ENCODE measurements at places on chromosomes 7 and 10.

- DNase-seq: no peak
Observed at GRCh38 chr10:91762878-91763277, 35.3 kb upstream of the TNKS2 start.

- DNase-seq: no peak
Observed at GRCh38 chr7:66967029-66967428, 28.4 kb downstream of the SBDS start.

DNA sequence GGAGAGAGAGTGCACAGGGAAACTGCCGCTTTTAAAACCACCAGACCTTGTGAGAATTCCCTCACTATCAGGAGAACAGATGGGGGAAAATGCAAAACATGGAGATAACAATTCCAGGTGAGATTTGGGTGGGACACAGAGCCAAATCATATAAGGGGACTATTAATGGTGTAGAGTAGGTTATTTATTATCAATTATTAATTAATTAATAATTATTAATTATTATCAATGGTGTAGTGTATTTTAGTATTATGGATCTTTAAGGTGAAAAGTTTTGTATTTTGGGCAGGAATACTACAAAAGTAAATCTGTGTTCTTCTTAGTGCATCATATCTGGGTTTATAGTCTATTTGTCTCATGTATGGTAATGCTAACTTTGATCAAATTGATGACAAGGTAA is 377.7 kb upstream of the KCND2 start:
- no peak for DNase-seq

DNA sequence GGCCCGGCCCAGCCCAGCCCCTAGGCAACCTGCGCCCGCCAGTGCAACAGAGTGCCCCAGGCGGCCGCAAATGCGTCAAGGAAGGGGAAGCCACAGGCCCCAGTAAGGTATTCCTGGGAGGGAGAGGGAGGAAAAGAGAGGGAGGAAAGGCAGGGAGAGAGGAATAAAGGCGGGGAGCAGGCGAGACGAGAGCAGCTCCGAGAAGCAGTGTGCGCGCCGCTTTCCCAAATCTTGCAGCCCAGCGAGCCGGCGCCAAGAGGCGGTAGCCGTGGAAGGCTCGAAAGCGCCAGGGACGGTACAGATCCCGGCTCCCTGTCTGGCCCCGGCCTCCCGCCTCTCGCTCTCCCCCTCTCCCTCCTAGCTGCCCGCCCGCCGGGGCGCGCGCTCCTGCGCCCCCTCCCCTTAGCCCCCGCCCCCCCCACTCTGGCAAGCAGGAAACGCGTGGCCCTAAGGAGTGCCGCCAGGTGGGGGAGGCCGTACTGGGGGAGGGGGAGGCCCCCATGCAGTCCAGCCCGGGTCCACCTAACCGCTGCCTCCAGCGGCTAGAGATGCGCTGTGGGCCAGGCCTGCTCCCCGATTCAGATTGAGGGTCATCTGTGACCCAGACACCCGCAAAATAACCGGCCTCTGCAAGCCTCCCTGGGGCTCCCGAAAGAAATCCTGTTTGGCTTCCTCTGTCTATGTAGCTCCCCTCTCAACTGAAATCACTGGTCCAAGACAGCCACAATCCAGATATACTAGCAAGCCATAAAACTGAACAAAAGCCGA is 4.3 kb downstream of the HOXA10 start:
- DNase-seq: no peak

DNA sequence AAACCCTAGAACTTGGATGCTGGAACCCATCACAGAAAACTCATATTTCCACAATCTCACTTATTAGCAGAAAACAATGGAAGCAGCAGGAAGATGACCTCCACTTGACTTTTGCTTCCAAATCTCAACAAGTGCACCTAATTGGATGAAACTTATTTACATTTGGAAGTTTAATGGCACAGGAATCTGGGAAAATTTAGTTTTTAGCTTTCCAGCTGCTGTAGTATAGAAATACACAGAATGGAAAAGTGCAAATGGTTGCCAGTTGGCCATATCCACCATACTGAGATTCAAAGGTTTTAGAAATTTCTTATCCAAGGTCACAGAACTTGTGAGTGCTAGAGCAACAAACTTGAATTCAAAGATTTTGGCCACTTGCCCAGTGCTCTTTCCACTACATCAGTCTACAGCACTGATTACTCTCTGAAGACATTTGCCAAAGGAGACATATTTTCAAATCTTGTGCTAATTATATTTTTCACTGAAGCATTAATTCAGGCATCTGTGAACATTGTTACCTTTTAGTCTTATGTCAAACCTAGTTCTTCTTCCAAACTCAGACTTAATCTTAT is 9.3 kb upstream of the AHR start:
- peak; percentile 65 for DNase-seq

Measured in fibroblast of lung (primary cell).